ENCODE measurements at places on chromosomes 1 and 21.
A peak's percentile ranks its signal among the peaks of the same experiment; 100 is the strongest.

DNA sequence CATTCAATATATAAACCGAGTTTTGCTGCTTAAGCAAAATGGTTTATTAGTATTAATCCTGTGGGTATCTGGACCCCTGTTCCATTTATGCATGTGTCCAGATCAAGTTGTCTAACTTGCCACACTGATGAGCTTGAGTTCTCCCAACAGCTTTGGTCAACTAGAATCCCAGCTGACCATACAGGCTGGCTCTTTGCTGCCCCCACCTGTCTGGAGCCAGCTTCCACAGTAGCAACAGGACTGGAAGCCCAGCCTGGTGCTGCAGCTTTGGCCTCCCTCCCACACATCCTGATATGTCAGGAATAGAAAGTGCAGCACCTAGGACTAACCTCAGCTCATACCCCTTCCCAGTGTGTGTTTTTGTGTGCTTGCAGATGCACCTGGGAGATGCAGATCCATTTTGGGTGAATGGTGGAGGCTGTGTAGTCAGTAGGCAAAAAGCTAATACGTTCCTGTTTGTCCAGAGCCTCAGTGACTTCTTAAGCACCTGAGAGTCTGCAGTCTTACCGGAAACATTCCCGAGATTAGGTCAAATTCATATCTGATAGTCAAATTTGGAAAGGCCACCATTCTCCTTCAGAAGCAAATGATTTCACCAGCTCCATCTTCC, 40.9 kb upstream of the BEND5 start:
- peaks cover 3% of the 10 kb centered on the region for H3K27me3 ChIP-seq
- H3K4me3 ChIP-seq, result no peak overlapping the region

DNA sequence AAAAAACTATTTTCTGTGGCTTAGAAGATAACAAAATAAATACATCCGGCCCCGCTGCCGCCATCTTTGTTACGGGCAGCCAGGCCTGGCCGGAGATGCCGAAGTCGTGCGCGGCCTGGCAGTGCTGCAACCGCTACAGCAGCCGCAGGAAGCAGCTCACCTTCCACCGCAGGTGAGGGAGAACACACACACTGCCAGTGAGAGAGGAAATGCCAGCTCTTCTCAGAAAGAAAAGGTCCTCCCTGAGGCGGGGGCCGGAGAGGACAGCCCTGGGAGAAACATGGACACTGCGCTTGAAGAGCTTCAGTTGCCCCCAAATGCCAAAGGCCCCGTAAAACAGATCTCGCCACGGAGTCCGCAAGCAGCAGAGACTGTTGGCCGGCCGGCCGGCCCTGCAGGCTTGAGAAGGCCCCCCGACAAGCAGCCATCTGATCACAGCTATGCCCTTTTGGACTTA, 323.2 kb downstream of the AMY1C start:
- no peaks in the 10 kb centered on the region for H3K27me3 ChIP-seq
- H3K27ac ChIP-seq, result no peak overlapping the region
- H3K4me1 ChIP-seq, result no peaks in the 10 kb centered on the region
- no peak for ATAC-seq

- no peak overlapping the region for H3K27ac ChIP-seq
- ATAC-seq, result no peak
- H3K4me3 ChIP-seq, result no peak overlapping the region
- no peaks in the 10 kb centered on the region for H3K27me3 ChIP-seq
These were observed 7.3 kb downstream of the SLC1A7 start for GRCh38 chr1:53134961-53135734.

DNA sequence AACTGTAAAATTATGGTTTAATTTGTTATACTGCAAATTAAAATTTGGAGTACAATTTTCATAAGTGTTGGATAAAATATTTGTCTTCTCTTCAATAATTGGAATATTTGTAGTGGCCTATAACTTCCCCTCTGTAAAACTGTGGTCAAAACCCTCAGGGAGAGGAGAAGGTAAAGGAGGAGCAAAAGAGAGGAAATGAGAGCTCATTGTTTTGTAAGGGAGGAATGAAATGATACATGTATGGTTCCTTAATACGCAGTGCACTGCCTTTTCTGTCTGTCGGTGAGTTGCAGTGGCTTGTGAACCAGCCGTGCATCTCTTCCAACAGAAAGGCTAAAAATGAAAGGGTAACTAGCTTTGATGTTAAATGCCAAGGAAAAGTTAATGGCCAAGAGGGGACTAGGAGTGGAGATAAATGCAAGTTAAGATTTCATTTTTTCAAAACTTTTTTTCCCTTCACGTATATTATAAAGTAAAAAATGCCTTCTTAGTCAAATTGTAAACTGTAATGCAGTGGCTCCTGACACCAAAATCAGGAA, 26.4 kb downstream of the LRRC8D start:
- H3K27ac ChIP-seq, result peak overlapping the region; percentile 3
- H3K27me3 ChIP-seq, result no peaks in the 10 kb centered on the region
- no peak for ATAC-seq
- peaks cover 58% of the 10 kb centered on the region for H3K36me3 ChIP-seq
- H3K4me1 ChIP-seq, result peaks cover 25% of the 10 kb centered on the region
- H3K4me3 ChIP-seq, result peak overlapping the region; percentile 96

GRCh38 chr1:11640101-11640500, 14.1 kb downstream of the FBXO2 start:
- no peaks in the 10 kb centered on the region for H3K36me3 ChIP-seq
- no peak overlapping the region for H3K27ac ChIP-seq
- H3K4me3 ChIP-seq, result no peak overlapping the region
- H3K27me3 ChIP-seq, result peaks cover 7% of the 10 kb centered on the region
- no peaks in the 10 kb centered on the region for H3K4me1 ChIP-seq
